ENCODE measurements at places on chromosomes 2 and 18.

GRCh38 chr2:4258563-4258962 lies 555.2 kb downstream of the DCDC2C start:
- DNase-seq = no peak

DNA sequence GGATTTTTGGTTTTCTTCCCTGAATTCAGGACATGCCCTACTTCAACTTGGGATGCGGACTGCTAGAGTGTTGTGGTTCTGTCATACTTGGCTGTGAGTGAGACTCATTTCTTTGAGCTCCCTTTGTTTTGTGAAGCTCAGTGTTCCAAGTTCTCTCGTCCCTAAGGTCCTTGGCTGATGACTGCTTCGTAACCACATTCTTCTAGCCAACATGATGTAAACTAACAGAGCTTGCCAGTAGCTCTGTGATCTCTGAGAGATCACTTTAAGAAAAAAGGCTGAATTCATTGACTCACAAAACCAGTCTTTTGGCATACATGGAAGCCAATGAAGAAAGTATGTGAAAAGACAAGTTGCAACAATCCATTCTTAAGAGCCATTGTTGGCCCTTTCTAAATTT lies 96.9 kb upstream of the MSTN start:
- no peak for DNase-seq

GRCh38 chr2:9015998-9016397 lies 12.5 kb upstream of the MBOAT2 start:
- no peak for DNase-seq

DNA sequence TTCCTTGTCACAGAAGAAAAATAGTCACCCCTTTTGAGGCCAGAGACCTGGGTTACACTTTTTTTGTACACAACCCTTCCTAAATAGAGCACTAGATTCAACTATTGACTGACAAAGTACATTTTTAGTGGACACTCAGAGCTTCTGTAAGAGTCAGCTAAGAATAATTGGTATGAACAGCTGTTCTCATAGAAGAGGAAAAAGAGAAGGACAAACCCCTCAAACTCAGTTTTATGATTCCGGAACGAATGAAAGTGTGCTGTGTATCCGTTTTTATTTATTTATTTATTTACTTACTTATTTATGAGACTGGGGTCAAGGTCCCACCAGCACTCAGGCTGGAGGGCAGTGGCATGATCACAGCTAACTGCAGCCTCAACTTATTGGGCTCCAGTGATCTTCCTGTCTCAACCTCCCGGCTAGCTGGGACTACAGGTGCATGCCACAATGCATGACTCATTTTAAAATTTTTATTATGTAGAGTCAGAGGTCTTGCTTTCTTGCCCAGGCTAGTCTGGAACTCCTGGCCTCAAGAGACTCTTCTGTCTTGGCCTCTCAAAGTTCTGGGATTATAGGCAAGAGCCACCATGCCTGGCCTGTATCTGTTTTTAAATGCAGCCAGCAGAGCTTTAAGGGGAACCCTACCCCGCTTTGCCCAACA lies 36.0 kb upstream of the FZD5 start:
- no peak for DNase-seq

DNA sequence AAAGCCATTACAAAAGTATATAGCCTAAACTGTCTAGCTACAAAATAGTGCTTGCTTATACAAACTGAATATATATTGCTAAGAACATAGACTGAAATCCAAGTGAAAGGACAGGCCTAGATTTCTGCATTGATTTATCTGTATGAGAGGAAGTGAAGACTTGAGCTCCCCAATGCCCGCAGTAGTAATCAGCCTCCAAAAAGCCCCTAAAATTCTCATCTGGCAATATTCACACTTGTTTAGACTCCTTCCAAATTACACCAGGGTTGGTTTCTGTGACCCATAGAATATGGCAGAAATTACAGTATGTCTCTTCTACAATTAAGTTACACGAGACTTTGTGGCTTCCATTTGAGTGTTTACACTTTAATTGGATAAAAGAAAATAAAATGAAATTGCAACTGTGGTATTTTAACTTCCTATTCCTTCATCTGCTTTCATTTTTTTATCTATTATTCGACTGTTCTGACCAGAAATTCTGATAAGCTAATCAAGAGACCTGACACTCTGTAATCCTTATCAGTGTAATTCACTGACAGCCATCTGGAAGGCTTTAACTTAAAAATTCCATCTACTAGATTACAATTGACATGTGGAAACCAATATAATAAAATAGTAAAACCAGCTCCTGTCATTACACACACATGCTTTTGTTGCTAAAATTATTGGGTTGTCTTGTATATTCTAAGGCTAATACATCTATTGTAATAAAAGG lies 21.1 kb downstream of the ABCB11 start:
- no peak for DNase-seq

DNA sequence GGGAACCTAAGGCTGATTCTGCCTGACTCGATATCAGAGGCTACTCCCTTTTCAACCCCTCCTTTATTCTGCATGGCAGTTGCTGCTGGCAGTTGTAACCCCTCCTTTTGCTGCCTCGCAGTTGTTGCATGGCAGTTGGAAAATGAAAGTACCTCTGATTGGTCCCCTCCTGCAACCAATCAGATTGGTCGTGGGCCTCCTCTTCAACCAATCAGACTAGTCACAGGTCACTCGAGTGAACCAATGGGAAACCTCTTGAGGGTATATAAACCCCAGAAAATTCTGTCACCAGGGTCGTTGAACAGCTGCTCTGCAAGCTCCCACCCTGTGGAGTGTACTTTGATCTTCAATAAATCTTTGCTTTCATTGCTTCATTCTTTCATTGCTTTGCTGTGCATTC lies 294.3 kb upstream of the SLC8A1 start:
- DNase-seq = no peak

DNA sequence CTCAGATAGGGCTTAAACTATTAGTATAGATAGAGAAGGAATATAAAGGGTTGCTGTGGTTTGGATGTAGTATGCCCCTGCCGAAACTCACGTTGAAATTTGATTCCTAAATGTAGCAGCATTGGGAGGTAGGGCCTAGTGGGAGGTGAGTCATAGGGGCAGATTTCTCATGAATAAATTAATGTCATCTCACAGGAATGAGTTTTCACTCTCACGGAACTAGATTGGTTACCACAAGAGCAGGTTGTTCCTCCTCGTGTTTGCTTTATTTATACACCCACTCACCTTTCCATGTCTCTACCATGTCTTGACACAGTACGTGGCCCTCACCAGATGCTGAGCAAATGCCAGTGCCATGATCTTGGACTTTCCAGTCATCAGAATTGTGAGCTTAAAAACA lies 218.2 kb downstream of the RBM43 start:
- DNase-seq = no peak
